NCI-H1694 (cell line): ENCODE measurements at places on chromosomes 12 and 14.

- no peak for DNase-seq
Measured at GRCh38 chr14:103898204-103898603, 30.1 kb upstream of the TDRD9 start.

GRCh38 chr14:104582005-104582404 is 2.4 kb downstream of the C14orf180 start:
- DNase-seq, result no peak

DNA sequence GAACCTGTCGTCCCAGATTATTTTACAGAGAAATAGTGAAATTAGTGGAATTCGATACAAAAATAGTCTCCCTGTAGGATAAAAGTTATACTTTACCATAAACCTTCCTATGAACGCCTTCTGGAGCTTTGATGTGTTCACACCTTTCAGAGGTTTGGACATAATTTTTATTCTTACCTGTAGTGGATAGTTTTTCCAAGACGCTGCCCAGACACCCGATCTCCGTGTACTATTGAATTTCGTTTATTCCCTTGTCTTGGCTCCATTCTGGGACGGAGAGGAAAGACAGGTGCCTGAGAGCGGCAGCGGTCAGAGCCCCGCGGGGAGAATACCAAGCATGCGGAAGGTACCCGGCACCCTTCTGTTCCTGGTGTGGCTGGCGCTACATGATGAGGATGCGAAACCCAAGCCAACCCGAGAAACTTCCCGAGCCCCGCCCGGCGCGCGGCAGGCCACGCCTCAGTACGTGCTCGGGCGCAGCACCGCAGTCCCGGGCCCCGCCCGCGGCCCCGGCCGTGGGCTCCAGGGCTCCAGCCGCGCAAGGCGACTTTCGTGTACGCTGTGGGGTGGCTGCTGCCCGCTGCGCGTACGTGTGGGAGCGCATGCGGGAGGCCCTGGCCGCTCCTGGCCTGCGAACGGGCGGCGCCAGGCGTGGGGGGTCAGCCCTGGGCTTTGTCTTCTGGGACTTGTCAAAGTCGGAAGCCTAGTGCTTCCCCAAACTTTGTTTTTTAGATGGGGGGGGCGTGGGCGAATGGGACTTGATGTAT is 11.3 kb upstream of the SNAPC1 start:
- DNase-seq, result no peak

- DNase-seq, result no peak
Measured at GRCh38 chr12:120592121-120593049, 11.2 kb upstream of the POP5 start.

GRCh38 chr12:75404231-75404630 is 13.3 kb downstream of the GLIPR1L2 start:
- no peak for DNase-seq

DNA sequence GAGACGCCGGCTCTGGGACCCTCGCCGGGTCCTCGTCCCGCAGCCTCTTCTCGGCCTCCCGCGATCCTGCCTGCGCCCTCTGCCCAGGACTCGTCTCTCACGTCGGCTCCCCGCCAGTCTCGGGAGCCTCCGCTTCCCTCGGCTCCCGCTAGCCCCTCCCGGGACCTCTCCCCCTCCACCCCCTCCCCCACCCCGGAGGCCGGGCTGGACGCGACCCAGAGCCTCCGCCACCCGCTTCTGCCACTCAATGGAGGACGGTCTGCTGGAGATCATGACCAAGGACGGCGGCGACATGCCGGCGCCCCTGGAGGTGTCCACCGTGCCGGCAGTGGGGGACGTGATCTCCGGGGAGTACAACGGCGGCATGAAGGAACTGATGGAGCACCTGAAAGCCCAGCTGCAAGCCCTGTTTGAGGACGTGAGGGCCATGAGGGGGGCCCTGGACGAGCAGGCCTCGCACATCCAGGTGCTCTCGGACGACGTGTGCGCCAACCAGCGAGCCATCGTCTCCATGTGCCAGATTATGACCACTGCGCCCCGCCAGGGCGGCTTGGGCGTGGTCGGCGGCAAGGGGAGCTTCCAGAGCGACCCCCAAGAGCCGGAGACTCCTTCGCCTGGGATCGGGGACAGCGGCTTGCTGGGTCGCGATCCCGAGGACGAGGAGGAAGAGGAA is 568 bp downstream of the CCDC184 start:
- DNase-seq, result no peak

GRCh38 chr12:6553051-6553868 is 2.6 kb downstream of the IFFO1 start:
- peak; percentile 39 for DNase-seq

DNA sequence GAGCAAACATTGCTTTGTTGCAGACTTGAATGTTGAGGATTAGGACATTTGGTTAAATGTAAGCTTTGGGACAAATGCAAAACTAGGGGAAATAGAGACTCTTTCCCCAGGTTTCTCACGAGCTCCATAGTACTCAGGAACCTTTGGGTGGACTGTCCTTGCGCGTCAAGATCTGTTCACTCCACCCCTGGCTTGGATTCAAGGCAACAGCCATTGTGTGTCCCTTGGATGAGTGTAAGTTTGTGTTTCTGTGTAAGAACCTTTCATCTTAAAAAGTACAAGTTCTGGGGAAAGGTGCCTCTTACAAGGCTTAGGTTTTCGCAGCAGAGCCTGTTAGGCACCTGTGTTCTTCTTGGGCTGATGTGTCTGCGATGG is 3.7 kb downstream of the SUSD6 start:
- no peak for DNase-seq

DNA sequence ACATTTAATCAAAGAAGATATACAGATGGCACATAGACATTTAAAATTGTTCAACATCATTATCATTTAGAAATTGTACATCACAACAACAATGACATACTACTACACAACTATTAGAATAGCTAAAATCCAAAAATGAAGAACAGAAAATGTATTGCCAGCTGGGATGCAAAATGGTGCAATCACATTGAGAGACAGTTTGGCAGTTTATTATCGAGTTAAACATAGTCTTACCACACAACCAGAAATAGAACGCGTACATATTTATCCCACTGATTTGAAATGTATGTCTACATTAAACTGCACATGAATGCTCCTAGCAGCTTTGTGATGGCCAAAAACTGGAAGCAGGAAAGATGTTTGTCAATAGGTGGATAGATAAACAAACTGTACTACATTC is 791.5 kb upstream of the MGAT4C start:
- DNase-seq, result no peak

GRCh38 chr14:81005540-81006228 is 50.3 kb downstream of the TSHR start:
- DNase-seq, result no peak

- no peak for DNase-seq
Measured at GRCh38 chr14:44763356-44763755, 198.4 kb downstream of the KLHL28 start.

- DNase-seq, result no peak
Measured at GRCh38 chr12:102394200-102394599, 86.2 kb downstream of the IGF1 start.

DNA sequence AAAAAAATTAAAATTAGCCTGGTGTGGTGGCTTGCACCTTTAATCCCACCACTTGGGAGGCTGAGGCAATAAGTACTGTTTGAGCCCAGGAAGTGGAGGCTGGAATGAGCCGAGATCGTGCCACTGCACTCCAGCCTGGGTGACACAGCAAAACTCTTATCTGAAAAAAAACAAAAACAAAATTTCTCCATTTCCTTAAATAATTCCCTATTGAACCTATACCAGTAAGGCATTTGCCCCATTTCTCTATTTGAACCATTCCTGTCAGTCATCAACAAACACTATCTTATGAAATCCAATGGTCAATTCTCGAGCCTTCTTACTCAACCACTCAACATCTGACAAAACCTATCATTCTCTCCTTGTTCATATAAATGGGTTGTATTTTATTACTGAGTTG is 14.7 kb downstream of the SLC2A14 start:
- DNase-seq, result no peak

DNA sequence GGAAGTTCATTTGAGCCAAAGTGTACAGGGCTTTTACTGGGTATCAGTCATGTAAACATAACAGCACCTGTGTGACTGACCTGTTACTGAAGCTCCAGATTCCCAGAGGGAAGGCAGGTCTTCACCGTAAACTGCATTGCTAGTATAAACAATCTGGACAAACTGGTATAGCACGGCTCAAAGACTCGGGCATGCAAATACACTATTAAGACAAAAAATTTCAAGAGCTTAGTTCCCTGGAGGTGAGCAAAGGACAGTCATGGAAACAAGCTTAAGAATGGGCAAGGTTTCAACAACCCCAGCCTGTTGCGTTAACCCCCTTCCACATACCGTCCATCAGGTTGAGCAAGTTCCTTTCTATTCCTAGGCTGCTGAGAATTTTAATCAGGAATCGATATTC is 9.4 kb downstream of the PARP11 start:
- no peak for DNase-seq

GRCh38 chr12:25034676-25035075 is 85.8 kb upstream of the BCAT1 start:
- DNase-seq, result peak; percentile 97

DNA sequence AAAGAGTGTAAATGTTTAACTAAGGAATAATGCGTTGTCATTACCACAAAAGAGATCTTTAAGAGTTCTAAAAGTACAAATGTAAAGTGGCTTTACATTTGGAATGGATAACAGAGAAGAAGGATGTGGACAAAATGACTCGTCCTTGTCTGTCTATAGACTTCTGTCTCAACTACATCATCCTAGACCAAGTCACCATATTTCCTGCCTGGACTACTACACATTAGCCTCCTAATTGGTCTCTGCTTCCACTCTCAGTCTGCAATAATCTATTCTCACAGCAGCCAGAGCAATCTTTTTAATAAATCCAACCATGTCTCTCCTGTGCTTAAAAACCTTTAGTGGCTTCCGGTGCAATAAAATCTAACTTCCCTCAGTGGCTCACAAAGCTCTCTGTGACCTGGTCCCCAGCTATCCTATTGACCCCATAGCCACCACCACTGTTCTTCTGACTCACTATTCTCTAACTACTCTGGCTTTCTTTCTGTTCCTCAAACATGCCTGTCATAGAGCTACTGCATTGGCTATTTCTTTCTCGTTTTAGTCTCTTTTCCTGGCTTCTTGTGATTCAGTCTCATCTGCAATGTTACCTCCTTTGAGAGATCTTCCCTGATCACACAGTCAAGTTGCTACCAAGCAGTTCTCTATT is 91.1 kb downstream of the MYF5 start:
- DNase-seq, result no peak

- no peak for DNase-seq
Measured at GRCh38 chr12:14577344-14577743, 9.7 kb upstream of the PLBD1 start.

DNA sequence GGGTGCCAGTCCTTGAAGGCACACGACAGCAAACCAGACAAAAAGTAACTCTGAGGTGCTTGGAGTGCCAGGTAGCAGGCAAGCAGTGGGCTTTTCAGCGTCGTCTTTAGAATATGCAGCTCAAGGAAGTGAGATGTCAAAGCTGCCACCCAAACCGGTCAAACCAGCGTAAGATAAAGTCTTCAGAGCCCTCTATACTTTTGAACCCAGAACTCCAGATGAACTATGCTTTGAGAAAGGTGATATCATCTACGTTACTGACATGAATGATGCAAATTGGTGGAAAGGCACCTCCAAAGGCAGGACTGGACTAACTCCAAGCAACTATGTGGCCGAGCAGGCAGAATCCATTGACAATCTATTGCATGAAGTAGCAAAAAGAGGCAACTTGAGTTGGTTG is 95.9 kb downstream of the TBX3 start:
- no peak for DNase-seq

- DNase-seq, result no peak
Measured at GRCh38 chr12:48818831-48819590, 715 bp downstream of the CACNB3 start.

- DNase-seq, result peak; percentile 50
Measured at GRCh38 chr14:96735526-96735925, 61.7 kb upstream of the VRK1 start.
